ENCODE measurements at places on chromosomes 4 and X.

DNA sequence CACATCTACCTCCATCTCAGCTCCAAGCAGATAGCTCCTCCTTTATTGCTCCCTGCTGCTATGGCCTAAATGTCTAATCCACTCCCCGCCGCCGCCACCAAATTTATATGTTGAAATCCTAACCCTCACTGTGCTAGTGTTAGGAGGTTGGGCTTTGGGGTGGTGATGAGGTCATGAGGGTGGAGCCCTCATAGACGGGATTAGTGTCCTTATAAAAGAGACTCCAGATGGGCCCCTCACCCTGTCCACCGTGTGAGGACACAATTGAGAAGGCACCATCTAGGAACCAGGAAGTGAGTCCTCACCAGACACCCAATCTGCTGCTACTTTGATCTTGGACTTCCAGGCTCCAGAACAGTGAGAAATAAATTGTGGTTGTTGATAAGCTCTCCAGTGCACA is 13.6 kb upstream of the TBC1D14 start:
- DNase-seq: no peak

GRCh38 chrX:130106071-130106470 is 4.2 kb downstream of the ELF4 start:
- DNase-seq: no peak

DNA sequence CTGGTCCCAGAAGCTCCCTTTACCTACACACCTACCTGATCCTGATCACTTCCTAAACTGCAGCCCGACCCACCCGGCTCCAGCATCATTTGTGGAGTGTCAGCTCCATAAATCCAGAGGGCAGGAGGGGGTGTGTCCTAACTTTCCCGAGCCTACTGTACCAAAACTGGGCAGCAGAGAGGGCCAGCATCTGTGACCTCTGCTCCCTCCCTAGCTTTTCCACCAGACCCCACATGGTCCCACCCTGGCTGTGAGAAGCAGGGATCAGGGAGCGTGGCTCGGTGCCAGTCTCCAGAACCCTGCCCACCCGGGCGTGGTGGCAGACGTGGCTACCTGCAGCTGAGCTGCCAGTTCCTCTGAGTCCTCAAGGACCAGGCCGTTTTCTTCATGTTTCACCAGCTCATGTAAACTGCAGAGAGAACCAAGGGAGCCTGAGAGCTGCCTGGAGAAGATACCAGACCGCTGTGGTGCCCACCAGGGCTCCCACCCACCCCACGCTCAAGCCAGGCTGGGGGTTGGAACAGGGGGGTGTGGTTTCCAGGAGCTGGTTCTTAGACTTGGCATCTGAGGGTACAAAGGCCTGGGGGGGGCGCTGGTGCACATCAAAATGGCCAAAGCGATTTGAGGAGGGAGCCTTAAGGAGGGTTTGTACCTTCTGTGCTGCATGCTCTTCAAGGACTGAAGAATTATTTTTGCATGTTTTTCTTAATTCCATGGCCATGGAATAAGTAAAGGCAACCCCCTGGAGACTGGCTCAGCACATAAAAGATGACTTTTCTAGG is 76.7 kb upstream of the DRD5 start:
- DNase-seq: no peak

DNA sequence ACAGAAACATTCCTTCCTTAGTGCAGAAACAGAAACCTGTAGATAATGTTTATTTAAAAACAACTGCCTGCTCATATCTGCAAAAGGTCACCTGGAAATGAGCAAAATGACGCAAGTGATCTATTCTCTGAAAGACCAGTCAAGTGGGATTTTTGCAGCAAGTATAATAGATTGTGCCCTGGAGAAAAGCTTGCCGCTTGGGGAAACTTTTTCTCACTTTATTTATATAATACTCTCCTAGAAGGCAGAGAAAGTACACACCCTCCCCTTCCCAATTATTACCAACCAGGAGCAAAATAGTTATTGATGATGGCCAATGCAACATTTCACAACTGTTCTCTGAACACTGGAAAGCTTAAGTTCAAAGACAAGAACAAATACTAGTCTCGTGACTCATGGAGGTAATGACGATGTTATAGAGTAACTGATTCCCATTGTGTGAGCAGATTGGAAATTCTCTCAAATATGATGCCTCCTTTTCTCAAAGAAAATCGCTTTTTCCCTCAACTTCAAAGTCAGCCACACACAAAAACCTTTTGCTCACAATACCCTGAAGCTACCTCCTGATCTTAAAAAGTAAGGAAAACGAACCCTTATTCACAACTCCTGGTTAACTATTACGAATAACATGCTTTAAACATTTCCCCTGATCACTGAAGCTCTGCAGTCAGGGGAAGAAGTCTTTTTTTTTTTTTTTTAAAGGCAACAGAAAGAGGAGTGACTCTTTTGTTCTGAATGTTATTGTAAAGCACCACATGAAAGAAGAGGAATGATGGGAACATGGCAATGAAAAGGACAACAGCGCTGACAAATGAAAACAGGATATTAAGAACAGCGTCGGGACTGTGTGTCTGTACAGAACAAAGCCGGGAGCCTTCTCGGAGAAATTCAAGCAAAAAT is 41.0 kb downstream of the MID1 start:
- DNase-seq: peak; percentile 32

GRCh38 chr4:101886826-101887225 is 96.3 kb downstream of the BANK1 start:
- DNase-seq: no peak

GRCh38 chr4:136713140-136713539 is 819.2 kb downstream of the PCDH18 start:
- peak; percentile 26 for DNase-seq

GRCh38 chr4:3791256-3791655 is 25.1 kb downstream of the ADRA2C start:
- DNase-seq: no peak

GRCh38 chr4:146762016-146762415 is 123.3 kb downstream of the POU4F2 start:
- DNase-seq: no peak

GRCh38 chrX:133649651-133650050 is 234.4 kb upstream of the GPC4 start:
- no peak for DNase-seq

DNA sequence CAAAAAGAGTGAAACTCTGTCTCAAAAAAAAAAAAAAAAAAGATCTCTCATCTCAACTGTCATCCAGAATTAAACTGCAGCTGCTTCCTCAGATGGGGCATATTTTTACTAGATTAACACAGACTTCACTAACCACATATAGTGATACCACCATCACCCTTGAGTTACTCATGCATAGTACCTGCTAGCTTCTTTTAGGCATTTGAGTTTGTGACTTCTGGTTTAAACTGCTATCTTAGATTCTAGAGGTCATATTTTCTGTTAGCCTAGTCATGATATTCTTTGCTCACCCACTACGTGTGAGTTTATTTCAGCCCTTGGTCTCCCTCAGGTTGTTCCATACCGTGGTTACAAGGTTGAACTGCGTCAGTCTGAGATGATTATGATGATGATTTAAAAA is 154.9 kb upstream of the BMP3 start:
- DNase-seq: no peak

DNA sequence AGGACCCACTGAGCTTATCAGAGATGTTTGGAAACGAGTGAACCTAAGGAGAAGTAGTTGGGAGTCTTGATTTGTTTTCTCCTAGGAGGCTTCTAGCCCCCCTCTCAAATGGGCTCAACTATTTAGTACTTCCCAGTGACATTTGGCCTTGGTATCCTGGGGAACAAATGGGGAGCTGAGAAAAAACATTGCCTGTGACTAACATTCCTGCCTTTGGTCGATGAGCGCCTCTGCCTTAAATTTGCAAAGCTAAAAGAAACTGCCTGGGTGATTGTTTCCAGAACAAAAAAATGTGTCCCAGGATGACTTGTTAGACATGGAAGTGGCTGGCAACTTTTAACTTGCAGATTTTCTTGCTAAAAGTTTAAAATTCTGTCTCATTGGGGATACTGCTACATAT is 58.8 kb upstream of the IGFBP7 start:
- no peak for DNase-seq

DNA sequence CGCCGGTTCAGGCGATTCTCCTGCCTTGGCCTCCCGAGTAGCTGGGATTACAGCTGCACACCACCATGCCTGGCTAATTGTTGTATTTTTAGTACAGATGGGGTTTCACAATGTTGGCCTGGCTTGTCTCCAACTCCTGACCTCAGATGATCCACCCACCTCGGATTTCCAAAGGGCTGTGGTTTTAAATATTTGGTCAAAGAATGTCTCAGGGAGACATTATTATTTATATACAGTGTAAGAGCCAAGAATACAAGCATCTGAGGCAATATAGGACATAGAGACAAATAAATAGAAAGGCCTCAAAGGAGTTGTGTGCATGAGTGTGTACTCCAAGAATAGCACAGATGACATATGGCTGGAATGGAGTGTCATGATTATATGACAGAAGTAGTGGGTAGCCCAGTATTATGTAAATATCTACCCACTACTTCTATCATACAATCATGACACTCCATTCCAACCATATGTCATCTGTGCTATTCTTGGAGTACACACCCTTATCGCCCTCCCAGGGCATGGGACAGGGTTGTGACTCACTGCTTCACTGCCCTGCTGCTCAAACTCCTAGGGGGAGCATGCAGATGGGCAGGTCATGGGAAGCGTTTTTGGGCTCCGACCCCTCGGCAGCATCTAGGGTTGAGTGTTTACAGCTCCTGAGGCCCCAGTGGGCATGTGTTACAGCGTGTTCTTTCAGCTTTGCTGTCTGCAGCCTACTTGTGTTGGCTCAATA is 1649.8 kb upstream of the PCDH10 start:
- DNase-seq: peak; percentile 49

DNA sequence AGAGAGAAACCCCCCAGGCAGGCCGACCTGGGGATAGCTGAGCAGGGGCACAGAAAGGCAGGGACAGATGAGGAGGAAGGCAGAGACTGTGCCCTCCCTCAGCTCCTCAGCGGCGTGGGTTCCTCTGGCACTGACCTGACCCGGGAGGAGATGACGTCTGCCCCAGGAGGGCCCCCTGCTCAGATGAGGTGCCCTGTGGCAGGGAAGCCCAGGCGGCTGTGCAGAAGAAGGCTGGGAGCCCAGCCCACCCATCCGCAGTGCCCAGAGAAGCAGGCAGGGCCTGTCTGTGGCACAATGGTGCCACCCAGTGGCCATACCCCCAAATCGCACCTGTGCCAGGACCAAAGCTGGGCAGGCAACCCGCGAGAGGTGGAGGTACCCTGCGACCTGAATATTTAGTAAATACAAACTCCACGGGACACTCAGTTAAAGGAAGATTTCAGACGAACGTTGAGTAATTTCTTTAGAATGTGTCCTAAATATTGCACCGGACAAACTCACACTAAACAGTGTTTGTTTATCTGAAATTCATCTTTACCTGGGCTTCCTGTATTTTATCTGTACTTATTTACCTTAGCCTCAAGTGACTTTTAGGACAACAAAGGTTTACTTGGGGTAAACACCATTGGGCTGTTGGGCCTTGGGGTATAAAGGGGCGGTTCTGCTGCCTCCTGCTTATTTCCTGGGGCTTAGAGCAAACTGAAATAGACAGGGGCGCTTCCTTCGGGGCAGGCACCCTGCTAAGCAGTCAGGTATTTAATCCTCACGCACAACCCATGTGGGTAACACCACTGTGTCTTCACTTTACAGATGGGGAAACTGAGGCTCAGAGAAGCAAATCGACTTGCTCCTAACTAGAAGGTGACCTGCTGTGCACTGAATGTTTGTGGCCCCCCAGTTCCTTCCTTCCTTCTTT is 46.5 kb upstream of the HMX1 start:
- DNase-seq: peak; percentile 9

- no peak for DNase-seq
Measured at GRCh38 chr4:100450449-100450848, 67.4 kb downstream of the EMCN start.

DNA sequence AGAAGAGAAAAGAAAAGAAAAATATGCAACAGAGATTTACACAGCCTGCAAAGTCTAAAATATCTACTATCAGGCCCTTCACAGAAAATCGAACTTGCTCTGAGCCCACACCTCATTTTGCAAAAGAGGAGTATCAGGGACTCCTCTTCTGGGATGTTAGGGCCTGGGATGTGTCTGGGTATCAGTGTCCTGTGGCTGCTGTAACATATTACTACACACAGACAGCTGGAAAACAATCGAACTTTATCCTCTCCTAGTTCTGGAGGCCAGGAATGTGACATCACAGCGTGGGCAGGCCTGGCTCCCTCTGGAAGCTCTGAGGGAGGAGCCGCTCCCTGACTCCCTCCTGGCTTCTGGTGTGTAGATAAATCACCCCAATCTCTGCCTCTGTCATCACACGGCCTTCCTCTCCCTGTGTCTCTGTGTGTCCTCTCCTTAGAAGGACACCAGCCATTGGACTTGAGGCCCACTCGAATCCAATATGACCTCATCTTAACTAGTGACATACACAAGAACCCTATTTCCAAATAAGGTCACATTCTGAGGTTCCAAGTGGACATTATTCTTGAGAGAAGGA is 52.9 kb downstream of the PPP2R2C start:
- DNase-seq: no peak

- DNase-seq: no peak
Measured at GRCh38 chr4:23741681-23742191, 148.1 kb downstream of the PPARGC1A start.

- no peak for DNase-seq
Measured at GRCh38 chr4:72984351-72984750, 85.2 kb downstream of the COX18 start.

GRCh38 chr4:67546971-67547370 is 1.7 kb upstream of the CENPC start:
- DNase-seq: no peak

GRCh38 chr4:48780865-48781214 is 761 bp upstream of the FRYL start:
- DNase-seq: no peak

- no peak for DNase-seq
Measured at GRCh38 chr4:101944649-101945048, 154.1 kb downstream of the BANK1 start.

DNA sequence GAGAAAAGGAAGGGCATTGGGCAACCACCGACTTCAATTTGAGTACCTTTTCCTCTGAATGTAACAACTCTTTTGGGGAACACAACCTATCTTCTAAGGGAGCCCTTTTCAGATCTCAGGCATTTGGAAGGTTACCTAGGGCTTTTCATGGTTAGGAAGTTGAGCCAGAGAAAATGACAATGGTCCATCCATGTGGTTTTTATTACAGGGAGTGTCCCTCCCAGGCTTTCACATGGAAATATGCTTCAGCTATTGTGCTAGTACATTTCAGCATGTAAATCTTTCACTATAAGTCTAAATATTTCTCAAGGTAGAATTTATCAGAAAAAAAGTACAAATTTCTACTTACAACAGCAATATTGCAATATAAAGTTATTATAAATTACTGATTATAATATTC is 259.8 kb downstream of the IQCM start:
- DNase-seq: no peak

- DNase-seq: no peak
Measured at GRCh38 chr4:105166066-105166465, 19.4 kb downstream of the TET2 start.

- no peak for DNase-seq
Measured at GRCh38 chrX:123745511-123745910, 12.7 kb upstream of the THOC2 start.

GRCh38 chr4:53432528-53433424 is 55.3 kb downstream of the FIP1L1 start:
- DNase-seq: no peak

All from smooth muscle cell of the brain vasculature (primary cell).